ENCODE measurements at places on chromosomes 16 and 17.

- DNase-seq = no peak
Observed at GRCh38 chr17:75267411-75268232, 3.4 kb downstream of the MIF4GD start.

DNA sequence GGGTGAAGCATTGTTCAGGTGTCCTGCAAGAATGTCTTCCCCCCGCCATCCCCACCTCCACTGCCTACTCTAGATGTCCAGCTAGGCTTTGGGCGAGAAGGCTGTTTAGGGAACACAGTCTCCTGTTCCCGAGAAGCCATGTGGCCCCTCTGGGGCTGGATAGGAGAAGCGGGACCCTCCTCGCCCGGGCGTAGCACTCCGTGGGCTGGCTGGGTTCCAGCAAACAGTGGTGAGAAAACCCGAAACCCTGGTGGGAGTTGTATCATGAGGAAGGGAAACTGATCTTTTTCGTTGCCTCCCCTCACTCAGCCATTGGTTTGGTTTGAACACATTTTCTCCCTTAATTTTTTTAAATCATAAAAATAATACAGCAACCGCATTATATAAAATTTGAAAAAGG is 56.6 kb downstream of the IRF8 start:
- DNase-seq = no peak

GRCh38 chr17:1713878-1714426 is 3.8 kb upstream of the TLCD2 start:
- DNase-seq = no peak

DNA sequence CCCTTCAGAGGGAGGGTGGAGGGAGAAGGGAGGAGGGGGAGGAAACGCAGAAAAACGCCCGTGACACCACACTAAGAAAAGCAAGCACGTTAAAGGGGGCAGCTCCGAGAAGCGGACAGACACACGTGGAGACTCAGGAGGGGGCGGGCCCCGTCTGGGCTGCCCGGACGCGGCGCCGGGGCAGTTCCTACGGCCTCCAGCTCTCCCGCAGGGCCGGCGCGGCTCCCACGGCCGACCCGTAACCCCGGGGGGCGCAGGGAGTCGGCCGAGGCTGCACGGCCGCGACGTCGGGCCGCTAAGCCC is 362 bp downstream of the KLHDC4 start:
- DNase-seq = peak; percentile 65

DNA sequence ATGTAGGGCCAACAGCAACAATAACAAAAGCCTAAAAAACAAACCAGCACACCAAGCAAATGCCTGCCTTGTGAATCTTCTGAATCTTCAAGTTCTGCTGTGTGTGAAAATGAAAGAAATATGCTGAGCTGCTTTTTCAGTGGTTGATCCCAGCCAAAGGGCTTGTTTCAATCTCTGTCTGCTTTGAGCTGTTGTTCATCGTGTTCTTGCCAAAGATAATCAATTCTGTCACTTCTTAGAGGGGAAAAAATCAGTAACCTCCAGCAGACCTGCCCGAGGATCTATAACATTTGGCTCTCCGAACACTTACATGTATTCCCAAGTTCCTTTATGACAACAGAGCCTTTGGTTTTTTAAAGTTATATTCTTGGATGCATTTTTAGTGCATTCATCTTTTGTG is 65.9 kb downstream of the VPS35L start:
- no peak for DNase-seq

- no peak for DNase-seq
Observed at GRCh38 chr17:57399690-57400089, 143.4 kb downstream of the MSI2 start.

GRCh38 chr17:10059684-10060211 is 138.7 kb downstream of the GAS7 start:
- DNase-seq = no peak

DNA sequence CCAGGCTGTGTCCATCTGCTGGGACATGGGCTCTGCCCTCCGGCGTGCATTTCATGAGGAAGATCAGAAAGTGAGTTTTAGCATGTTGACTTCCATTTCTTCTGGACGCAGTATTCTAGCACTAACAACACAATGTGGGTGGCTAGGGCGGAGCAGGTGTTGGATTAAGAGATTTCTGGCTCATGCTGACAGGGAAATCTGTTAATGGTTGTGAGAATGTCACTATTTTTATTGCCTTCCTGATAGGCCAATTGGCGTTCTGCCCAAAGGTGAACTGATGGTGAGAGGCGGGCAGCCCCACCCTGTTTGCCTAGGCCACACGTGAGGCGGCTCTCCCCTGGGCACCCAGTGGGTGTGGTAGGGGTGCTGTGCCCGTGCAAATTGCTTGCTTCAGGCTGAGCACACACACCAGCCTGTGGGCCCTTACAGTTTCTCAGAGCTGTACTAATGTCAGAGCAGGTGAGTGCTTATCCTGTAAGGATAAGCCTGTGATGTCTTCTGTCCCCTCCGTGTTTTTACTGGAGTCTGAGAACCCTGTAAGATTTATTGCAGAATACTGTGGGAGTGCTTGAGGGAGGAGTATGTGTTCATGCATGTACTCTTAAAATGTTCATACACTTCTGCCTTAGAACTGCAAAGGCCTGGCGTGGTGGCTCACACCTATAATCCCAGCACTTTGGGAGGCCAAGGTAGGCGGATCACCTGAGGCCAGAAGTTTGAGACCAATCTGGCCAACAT is 30.9 kb downstream of the PGS1 start:
- no peak for DNase-seq

DNA sequence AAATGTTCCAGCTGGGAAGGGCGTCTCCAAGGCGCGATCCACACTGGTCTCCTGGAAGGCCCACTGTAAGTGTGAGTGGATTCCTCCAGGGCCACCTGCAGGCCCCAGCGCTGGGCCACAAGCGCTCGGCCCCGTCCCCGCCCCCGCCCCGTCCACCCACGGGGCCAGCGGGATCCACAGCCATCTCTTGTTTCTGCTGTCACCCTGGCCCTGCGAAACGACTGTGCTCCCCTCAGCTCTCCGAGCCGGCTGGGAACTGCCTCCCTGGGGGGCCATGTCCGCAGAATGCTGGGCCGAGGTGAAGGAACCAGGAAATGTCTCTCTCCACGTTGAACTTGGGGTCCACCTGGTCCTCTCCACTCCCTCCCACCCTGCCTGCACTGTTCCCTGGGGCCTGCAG is 1955.2 kb downstream of the TP53TG3F start:
- DNase-seq = no peak

- DNase-seq = peak; percentile 65
Observed at GRCh38 chr16:22373662-22374310, 633 bp downstream of the CDR2 start.

GRCh38 chr17:15124746-15125145 is 140.4 kb downstream of the PMP22 start:
- no peak for DNase-seq

GRCh38 chr16:89172528-89173173 is 1.1 kb downstream of the CDH15 start:
- no peak for DNase-seq

DNA sequence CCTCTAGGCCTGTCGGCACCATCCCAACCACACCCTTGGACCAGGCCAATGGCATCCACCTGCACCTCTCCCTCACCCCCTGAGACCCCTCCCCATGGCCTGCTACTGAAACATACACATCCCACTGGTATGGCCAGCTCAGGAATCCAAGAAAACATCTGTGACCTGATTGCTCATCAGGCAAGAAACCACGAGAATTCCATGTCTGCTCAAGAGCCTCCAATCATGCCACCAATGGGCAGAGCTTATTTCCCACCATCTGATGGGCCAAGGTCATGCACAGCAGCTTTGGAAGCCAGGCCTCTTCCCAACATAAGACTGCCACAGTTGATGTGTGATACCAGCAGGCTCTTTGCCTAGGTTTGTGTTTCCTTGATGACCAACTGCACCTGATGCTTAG is 190.1 kb downstream of the C16orf78 start:
- no peak for DNase-seq

DNA sequence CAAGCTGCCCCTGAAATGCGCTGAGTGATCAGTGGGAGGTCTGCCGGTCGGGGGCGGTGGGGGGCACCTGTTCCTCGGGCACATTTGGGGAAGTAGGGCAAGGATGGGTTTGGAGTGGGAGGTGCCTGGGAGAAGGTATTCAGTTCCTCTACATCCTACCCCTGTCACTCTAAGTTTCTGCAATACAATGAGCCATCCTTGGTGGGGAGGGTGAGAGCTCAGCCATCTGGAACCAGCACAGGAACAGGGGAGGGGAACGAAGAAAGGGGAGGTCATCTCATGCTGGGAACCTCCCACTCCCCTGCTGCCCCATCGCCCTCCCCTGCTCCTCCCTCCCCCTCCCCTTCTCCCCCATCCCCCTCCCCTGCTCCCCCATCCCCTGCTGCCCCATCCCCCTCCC is 4.2 kb downstream of the DPH1 start:
- DNase-seq = no peak

DNA sequence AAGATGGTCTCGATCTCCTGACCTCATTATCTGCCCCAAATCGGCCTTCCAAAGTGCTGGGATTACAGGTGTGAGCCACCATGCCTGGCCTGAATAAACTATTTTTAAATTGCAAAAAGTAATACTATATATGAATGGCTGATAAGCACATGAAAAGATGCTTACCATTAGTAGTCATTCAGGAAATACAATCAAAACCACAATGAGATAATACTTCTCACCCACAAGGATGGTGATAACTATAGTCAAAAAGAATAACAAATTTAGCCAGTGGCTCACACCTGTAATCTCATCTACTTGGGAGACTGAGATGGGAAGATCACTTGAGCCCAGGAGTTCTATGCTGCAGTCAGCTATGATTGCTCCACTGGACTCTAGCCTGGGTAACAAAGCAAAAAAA is 2.4 kb upstream of the TACO1 start:
- DNase-seq = no peak

DNA sequence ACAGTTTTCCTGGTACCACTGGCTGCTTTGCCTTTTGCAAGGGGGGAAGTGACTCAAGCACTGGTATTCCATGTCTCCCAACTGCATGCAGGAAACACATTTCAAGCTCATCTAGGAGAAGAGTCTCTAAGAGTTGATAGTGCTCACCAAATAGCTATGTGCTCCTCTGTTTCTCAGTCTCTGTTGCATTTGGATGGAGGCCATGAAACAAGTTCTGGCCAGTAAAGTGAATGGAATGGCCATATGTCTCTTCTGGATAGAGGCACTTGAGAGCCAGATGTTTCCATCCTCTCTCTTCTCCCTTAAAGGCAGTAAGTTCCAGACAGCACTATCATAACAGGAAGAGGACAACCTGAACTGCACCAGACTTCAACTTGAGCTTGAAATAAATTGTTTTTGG is 60.6 kb downstream of the C16orf82 start:
- no peak for DNase-seq

DNA sequence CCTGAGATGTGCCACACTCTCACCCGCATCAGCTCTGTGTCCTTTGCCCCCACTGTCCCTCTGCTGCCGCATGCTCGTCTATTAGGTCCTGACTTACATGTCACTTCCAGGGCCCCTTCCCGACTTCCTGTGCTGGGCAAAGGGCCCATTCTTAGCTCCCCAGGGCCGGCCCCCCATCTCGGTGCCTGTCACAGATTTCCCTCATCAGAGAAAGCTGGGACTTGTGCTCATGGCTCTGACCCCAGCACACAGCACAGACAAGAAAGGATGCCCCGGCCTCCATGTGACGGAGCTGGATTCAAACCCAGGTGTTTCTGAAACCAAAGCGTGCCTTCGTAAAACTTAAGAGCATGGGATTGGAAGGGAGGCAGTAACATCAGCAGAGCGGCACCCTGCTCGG is 5.9 kb upstream of the MAPK7 start:
- no peak for DNase-seq

DNA sequence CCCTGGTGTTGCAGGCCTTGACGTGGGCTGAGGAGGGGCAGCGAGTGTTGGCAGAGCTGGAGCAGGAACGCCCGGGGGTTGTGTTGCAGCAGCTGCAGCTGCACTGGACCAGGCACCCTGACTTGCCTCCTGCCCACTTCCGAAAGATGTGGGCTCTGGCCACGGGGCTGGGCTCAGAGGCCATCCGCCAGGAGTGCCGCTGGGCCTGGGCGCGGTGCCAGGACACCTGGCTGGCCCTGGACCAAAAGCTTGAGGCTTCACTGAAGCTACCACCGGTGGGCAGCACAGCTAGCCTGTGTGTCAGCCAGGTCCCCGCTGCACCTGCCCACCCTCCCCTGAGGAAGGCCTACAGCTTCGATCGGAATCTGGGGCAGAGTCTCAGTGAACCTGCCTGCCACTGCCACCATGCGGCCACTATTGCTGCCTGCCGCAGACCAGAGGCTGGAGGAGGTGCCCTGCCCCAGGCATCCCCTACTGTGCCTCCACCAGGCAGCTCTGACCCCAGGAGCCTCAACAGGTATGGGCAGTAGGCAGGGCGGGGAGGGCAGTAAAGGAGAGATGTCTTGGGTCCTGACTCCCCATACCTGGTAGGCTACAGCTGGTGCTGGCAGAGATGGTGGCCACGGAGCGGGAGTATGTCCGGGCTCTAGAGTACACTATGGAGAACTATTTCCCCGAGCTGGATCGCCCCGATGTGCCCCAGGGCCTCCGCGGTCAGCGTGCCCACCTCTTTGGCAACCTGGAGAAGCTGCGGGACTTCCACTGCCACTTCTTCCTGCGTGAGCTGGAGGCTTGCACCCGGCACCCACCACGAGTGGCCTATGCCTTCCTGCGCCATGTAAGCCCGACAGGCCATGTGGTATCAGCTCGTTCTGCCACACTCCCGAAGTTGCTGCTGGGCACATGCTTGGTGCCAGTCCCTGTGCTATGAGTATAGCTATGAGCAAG is 5.6 kb downstream of the PLEKHG4 start:
- DNase-seq = no peak

DNA sequence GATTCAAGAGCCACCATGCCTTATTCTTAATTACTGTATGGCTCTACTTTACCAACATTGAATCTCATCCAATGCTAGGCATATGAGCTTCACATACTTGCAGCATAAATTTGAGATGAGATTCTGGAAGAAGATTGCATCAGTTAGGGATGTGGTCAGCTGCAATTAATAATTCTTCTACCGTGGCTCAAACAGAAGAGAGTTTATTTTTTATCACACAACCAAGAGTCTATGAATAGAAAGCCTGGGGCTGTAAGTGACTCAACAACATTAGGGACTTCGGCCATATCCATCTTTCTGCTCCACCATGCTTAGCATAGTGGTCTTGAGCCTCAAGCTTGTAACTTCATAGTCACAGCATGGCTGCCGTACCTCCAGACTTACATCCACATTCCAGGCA is 179.4 kb upstream of the IRX6 start:
- no peak for DNase-seq

DNA sequence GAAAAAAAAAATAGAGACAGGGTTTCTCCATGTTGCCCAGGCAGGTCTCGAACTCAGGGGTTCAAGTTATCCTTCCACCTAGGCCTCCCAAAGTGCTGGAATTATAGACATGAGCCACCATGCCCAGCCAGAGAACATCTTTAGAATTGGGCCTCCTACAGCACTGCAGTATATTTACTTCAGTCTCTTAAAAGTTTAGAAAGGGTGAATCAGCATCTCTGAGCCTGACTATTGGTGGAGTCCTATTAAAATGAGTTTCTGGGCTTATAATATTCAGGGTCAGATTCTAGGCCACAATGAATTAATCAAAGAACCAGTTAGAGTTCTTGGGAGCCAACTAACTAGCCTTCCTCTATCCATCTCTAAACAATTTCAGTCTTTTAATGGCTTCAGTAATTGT is 22.8 kb downstream of the TADA2A start:
- DNase-seq = no peak

- DNase-seq = peak; percentile 84
Observed at GRCh38 chr17:47698749-47699535, 5.0 kb downstream of the TBKBP1 start.

GRCh38 chr16:58515871-58516767 is 802 bp downstream of the SETD6 start:
- DNase-seq = peak; percentile 65

GRCh38 chr17:7355053-7355452 is at the start of gene TMEM95:
Gene TMEM95, plus strand, starts transcription at chr17:7355156. Its CDS starts 49 bp downstream, at chr17:7355205.
- no peak for DNase-seq

GRCh38 chr17:55198690-55199370 is 65.9 kb upstream of the HLF start:
- DNase-seq = no peak
